Activated gamma-delta T cell (primary cell): ENCODE measurements at places on chromosomes 4 and X.

DNA sequence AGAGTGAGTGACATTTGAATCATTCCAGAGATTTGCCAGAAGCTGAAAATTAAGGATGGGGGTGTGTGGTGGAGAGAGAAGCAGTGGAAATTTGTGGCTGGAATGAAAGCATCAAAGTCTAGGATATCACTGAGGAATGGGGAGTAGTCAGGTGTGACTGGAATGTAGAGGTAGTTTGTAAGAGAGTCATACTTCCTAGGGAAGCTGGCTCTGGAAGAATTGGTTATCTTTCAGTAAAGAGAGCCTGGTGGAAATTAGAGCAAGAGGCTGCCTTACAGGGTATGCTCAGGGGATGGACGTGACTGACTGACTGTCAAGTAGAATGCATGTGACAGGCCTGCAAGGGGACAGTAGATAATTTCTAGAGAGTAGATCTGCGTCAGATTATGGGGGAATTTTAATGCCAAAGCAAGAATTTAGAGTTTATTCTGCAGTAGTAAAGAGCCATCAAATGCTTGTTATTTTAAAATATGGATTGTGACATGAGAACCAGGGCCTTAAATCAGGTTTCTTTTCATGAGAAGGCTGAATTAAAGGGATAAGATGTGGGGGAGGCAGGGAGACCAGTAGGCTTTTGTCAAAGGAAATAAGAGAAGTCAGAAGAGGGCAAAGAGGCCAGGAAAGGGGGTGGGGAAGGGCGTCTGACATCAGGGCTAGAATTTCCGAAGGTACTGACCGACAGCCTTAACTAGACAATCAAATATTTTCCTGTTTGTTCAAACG, 109.9 kb downstream of the AFF1 start:
- DNase-seq = no peak

DNA sequence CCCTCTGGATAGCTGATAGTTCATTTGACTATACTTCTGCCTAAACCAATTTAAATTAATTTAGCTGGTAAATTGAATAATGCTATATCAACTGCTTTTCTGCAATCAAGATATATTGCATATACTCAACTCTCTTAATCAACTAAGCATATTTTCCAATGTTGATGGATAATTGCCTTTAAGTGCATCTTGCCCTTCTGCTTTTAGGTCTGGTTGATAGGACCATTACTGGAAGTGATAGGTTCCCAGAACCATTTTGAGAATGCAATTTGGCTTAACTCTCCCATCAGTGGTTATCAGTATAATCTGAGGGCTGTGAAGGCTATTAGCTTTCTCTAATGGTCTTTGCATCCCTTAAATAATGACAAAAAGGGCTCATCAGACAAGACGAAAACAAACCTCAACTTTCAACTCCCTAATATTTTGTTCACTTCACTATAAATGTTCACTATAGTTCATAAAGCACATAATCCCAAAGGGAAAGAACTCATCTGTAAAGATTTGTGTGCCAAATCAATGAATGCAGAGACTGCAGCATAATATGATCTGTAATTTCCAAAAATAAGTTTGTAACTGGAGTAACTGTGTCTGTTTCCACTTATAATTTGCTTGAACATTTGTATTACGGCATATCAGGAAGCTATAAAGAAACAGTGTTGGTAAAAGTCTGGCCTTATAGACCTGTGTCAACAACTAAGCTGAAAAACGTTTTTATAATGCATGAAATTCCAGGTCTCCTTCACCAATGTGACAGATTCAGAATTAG, 273.6 kb downstream of the FBXO8 start:
- DNase-seq = no peak

DNA sequence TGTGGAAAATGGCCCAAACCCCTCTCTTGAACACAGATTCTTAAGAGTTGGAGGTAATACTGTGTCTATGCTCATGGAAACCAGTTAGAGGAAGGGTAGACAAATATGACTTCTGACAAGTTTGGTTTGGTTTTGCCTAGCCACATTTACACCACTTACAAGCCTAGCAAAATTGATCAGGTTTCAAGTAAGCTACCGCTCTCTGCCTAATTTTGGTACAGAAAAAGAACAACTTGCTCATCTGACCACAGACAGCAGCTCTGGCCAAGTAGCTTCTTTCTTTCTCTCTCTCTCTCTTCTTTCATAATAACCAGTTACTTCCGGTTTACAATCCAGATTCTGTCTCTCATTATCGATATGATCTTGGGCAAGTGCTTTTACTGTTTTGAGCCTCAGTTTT, 260.0 kb downstream of the GLUD2 start:
- no peak for DNase-seq

GRCh38 chr4:121642876-121643585, 53.7 kb downstream of the ANXA5 start:
- no peak for DNase-seq

- no peak for DNase-seq
These were observed 95.8 kb upstream of the TET2 start for GRCh38 chr4:105050896-105051295.

- DNase-seq = no peak
These were observed 67.3 kb upstream of the LHFPL1 start for GRCh38 chrX:112746812-112747595.

DNA sequence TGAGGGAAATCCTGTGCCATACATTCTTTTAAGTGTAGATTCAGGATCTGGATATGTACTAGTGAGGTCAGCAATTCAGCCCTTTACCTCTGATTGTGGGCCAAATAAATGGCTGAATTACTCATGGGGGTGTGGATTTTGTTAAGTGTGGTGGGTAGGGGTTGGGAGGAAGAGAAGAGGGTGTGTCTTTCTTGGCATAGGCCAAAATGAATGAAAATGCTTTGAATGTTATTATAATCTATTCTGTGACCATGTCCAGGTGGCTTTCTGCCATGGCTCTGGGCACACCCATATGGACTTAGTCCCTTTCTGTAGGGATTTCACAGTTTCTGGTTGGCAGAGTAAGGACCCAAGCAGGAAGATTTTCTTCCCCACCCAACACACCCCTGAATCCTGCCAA, 244.3 kb downstream of the CBR4 start:
- DNase-seq = no peak

DNA sequence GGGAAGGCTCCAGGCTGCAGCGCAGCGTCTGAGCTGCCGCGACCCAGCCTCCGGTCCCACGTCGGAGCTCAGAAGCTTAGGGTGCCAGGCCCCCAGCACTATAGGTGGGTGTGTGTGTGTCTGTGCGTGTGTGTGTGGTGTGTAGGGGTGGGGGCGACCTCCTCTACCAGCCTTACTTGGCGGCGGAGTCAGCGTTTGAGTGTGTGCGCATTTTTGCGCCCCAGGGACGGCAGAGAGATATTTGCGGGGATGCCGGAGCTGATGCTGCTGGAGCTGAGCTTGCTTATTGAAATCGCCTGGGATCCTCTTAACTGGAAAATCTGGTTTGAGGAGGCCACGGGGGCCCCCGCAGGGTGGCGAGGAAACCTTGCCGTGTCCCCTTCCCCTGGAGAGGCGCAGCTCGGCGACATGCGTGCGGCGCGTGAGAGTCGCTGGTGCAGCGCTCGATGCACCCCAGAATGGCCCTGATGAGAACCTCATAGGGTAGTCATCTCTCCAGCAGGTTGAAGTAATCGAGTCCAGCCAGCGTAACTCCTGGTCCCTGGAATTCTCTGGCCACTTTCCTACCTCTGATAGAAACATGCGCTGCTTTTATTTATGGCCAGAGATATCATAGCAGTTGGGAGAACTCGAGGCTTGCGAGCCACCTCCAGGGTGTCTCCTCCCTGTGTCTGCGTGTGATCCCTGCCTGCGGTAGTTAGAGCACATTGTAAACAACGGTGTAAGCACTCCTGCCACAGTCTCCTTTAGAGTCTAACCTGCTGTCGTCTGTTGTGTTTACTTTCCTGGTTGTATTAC, 2.7 kb downstream of the ADGRL3 start:
- no peak for DNase-seq

DNA sequence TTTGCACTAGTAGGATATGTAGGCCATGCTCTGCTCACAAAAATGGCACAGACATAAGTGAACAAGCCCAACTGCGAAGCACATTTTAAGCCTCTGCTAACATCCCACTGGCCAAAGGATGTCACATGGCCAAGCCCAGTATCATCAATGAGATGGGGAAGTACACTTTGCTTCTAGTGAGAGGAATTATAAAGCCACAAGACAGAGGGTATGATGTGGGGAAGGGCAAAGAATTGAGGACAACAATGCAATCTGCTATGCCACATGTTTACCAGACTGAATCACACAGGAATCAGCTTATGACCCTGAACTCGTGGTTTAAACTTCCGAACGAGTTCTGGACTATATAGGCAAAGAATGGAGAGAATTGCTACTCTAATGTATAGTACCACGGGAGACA, 39.1 kb downstream of the SUPT20HL1 start:
- no peak for DNase-seq

- DNase-seq = no peak
These were observed 31.6 kb upstream of the PAPSS1 start for GRCh38 chr4:107751670-107752069.

GRCh38 chr4:138178566-138178965, 63.6 kb downstream of the SLC7A11 start:
- no peak for DNase-seq

DNA sequence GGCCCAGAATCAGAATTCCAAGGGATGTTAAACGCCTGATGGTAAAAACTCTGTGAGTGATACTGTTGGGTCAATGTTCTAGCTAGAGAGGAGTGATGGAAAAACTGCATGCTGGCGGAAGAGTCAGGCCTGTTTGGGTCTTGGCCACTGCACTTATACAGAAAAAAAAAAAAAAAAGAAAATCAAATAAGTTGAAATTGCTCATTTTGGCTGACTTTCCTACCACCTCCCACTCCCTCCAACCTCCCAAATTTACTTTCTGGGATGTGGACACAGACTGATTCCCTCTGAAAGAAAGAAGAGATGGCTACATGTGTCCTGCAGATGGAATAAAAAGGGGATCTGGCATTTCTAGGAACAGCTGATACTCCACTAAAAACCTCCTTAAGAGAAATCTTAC, 234.1 kb upstream of the GIMD1 start:
- DNase-seq = no peak

DNA sequence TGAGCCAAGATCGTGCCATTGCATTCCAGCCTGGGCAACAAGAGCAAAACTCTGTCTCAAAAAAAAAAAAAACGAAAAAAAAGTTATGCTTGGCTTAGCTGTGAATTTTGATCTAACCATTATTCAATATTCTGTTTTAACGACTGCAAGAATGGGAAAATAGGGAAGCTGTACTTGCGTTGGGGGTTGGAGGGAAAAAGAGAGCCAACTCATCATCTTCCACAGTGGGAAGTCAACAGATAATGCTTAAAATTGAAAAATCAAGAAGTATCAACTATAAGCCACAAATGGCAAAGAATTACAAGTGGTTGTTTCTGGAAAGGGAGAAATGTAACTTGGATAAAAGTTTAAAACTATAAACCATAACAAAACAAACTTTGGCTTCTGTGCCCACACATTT, 2.9 kb downstream of the TEC start:
- no peak for DNase-seq

DNA sequence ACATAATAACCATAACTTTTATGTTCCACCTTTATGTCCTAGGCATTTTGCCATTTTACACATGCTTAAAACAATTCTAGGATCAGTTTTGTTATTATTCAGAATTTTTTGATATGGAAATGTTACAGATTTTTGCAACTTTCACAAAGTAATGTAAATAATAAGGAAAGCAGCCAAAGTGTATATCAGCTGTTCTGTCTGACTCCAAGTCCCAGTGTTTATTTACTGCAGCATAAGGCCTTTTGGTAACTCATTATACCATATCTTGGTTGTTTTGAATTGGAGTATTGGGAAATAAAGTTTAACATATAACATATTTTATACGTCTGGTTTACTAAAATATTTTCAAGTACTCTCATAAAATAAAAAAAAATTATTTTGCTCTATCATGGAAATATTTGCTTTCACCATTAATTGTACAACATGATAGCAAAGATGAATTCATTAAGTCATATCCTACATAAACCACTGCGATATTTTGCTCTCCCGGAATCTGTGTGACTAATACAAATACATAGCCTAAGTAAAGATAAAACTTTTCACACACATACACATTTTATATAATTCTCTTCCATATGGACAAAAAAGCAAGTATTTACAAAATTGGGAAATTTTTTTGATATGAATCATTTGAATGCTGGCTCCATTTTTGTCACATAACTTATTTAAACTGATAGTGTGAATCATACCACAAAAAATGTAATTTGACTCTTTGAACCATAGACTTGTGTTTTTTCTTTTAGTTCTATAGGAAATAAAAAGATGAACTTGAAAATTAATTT, 399.0 kb downstream of the PABPC4L start:
- DNase-seq = no peak

- no peak for DNase-seq
These were observed 600 bp upstream of the HEPH start for GRCh38 chrX:66163447-66163846.

GRCh38 chr4:114021451-114021850, 42.0 kb upstream of the ARSJ start:
- DNase-seq = no peak

DNA sequence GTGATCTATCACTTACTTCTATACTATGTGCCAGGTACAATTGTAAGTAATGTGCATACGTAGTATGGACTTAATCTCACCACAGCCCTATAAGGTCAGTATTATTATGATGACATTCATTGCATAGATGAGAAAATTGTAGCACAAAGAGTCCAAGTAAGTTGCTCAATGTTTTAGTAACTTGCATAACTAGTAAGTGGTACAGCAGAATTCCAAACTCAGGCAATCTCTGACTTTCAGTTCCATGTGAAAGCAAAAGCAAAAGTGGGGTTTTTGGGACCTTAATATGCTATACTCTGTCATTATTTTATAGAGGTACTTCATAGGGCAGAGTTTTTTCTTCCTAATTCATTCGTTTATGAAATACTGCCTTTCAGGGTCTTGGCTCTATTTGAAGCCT, 188.8 kb upstream of the VEGFC start:
- DNase-seq = no peak

- no peak for DNase-seq
These were observed 216.1 kb upstream of the FAT1 start for GRCh38 chr4:186939766-186940165.

GRCh38 chr4:11860996-11861395, 432.3 kb upstream of the HS3ST1 start:
- no peak for DNase-seq

- no peak for DNase-seq
These were observed 106.1 kb upstream of the TMEM150C start for GRCh38 chr4:82667761-82668480.
